Effector CD4-positive, alpha-beta T cell (primary cell): ENCODE measurements at places on chromosomes 11 and 22.

- DNase-seq: no peak
Observed at GRCh38 chr11:1814691-1815090, 20.1 kb upstream of the SYT8 start.

- DNase-seq: no peak
Observed at GRCh38 chr22:36808721-36809344, 8.0 kb downstream of the PVALB start.

DNA sequence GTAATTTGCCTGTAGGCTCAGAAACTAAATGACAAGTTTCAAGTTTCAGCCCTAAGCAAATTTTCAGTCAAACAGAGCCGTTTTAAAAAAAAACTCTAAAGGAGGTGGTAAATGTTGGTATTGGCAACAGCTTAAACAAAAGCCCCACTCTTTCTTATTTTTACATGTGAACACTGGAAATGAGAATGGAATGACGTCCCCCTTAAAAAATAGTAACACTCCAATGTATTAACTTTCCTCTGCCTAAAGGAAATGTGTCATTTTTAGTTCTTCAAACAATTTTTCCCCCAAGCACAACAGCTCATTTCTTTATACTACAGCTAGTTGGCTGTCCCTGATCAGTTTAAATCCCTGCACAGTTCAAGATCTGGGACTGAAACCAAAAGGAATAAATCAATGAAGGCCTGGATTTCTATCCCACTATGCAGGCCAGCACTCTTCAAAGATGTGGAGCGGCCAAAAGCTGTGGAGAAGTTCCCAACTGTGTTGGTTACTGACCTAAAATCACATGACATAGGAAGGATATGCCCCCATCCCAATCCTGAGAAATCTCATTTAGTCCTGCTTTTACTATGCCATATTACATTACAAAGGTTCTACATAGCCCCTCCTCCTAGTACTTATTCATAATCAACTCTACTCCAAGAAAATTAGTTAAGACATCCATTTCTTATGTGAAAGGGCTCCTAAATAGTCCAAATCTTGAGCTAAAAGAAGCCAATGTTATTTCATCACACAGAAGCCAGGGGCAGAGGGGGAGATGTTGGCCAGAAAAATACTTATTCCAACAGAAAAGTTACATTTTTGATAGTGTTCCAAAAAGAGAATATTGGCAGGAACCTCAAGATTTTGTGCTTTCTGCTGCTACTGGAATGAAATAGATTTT, 95.9 kb downstream of the CADM1 start:
- no peak for DNase-seq

DNA sequence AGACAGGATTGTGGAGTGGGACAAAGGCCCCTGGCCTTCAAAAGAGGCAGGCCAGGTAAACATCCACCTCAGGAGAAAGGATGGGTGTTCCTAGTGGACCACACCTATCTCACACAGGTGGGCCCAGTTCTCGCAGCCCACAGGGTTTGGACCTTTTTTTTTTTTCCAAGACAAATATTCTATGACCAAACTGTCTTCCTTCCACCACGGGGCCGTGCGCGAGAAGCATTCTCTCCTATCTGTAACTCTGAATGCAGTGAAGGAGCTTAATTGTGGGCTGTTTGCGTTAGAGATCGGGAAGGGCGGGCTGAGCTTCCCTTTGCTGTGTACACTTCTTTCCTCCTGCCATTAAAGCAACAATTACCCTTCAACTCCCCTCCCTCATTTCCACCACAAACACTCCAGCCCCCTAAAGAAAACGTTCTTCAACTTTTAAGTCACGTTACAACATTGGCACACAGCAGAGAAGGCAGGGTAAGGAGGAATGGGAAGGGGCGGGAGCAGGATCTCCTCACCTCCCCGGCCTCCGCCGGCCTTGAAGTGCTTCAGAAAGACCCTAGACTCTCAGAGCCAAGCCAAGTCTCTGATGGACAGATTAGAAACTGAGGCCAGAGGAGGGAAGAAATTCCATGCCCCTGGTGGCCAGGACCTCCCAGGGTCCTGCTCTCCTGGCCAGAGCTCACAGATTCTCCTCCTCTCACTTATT, 238.4 kb downstream of the BUD13 start:
- DNase-seq: no peak

DNA sequence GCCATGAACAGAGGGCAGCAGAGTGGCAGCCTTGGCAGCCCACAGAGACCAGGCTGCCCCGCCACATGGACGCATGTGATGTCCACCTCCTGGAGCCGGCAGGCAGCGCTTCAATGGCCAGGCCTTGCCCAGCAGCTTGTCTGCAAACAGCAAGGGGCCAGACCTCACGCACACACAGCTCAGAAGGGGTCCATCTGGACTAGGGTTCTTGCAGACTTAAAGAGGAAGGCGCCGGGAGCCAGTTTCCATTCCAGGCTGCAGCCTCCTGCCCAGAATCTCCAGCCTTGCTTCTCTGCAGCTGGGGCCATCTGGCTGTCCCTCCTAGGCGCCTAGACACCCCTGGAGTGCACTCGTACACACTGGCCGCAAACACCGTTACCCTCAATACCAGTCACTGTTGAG, 91.9 kb upstream of the TMEM45B start:
- no peak for DNase-seq

DNA sequence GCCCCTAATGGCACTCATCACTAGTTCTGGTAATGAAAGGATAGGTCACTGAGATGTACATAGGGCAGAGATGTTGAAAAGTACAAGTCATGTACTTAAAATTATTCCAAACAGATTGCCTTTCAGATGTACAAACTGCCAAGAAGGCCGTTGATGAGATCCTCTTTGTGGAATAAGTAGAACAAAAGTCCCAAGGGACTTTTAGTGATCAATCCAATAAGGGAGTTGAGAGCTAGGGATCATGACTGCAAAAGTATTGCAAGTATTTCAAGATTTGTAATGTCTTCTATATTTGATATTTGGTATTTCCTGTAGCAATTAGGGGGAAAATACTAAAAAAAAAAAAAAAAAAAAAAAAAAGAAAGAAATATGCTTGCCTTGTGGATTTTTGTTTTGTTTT, 82.2 kb downstream of the ATG16L2 start:
- no peak for DNase-seq

DNA sequence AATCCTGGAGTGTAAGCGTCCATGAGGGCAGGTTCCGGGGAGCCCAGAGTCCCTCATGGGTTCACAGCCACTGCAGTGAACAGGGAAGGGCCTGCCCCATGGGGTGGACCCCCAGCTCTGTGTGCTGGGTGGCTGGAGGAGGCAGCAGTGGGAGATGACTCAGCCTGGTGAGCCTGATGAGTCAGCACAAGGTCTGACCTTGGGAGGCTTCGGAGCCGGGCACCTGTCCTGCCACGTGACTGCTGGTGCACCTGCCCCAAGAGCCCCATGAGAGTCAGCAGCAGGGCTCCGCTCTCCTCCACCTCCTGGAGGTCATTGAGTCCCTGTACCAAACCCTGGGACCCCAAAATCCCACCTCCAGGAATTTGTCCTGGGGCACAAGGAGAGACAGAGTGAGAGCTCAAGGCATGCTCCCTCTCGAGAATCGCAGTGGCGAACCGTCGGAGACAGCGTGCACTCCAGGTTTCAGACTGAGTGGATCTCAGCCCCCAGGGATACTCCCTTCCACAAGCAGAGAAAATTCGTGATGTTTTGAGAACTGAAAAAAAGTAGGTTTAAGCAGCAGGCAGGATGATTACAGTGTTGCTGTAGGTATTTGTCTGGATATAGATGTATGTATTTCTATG, 1221.7 kb downstream of the BRD1 start:
- DNase-seq: no peak

DNA sequence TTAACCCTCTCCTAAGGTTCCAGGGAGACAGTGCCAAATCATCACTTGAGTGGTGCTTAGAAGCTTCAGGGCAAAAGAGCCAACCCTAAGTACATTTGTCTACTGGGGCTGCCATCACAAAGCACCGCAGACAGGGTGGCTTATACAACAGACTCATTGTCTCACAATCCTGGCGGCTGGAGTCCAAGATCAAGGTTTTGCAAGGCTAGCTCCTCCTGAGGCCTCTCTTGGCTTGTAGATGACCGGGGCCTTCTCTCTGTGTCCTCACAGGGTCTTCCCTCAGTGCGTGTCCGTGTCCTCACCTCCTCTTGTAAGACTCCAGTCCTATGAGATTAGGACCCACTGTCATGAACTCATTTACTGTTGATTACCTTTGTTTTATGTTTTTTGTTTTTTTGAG, 34.1 kb upstream of the CD81 start:
- DNase-seq: no peak

- DNase-seq: no peak
Observed at GRCh38 chr11:108694846-108695245, 30.0 kb downstream of the DDX10 start.

GRCh38 chr11:12164061-12165014, 53.9 kb downstream of the MICAL2 start:
- no peak for DNase-seq

DNA sequence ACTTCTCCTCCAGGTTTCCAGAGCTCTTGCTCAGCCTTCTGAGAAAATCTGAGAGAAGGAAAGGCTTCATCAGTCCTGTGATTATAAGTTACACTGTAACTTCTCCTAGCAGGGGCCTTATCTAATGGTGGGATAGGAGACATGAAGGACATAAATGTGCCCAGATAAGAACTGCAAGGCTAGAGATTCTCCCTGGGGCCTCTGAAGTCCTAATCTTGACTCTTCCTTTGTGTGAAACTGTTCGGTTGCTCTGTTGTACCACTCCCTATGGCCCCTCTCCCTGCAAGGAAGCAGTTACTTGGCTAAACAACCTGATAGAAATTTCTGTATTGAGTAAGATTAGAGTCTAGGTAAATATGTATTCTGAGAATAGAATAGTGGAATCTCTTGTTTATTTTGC, 780.9 kb downstream of the ETS1 start:
- no peak for DNase-seq

GRCh38 chr11:48107188-48107704, 109.4 kb upstream of the OR4B1 start:
- DNase-seq: no peak

- no peak for DNase-seq
Observed at GRCh38 chr11:102276783-102277182, 40.5 kb upstream of the BIRC3 start.

DNA sequence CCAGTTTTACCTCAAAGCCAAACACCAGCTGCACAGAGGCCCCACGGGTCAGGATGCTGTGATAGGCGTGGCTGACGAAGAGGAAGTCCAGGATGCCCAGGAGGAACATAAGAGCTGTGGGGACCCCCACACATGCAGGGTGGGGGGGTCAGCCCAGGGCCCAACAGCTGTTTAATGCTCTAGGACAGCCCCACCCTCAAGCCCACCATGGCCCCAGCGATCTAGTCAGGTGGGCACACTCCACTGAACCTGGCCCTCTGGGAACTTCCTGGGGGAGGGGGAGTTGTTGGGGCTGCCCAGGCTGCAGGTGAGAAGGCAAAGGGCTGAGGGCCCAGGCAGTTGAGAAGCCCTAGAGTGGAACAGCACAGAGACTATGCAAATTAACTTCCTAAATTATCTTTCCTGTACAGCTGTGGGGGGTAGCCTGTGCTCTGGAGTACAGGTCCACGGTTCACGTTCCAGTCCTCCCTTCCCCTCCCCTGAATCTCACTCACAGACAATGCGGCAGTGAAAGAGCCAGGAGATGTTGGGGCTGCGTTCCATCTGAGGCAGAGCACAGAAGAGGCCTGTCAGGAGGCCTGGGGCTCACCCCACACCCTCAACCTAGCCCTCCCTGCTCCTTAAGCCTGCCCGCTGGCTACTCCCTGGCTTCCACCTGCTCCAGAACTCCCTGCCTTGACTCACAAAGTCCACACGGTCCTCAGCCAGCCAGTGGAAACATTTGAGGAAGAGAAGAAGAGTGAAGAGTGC, 1.9 kb downstream of the SYVN1 start:
- no peak for DNase-seq

- no peak for DNase-seq
Observed at GRCh38 chr11:15716550-15716949, 601.8 kb downstream of the INSC start.

DNA sequence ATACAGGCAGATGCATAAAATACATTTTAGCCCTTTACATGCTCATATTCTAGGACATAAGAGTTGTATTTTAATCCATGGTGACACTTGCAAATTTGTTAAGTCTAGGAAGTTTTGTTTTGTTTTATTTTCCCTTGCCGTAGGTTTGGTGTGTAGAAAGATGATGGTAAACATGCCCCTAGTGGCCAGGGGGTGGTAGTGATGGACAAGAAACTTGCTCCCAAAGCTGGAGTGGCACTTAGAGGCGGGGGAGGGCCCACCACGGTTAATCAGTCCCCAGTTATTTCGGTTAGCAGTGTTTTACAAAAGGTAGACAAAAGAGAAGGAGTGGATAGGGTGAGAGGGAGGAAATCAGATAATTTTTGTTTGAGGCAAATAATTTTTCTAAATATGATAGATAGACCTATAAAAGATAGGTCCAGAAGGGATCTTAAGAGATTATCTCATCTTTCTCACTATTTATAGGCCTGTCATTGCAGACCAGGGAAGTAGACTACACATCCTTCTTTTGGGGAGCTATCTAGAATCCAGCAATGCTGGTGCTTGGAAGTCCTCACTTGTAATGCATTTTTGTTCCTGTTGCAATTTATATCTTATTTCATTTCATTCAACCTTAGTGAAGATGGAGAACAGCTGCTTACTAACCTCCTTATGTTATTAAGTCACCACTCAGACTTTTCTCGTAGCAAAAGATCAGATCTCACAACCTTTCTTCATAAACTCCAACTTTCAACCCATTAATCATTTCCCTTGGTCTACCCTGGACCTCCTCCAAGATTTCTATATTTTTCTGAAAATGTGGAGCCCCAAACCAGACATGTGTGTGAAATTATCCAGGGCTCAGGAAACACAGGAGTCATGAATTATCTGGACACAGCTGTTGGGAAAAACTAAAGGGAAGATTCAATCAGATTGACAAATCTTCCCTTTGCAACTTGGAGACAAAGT, 5.9 kb upstream of the BDNF start:
- DNase-seq: no peak

DNA sequence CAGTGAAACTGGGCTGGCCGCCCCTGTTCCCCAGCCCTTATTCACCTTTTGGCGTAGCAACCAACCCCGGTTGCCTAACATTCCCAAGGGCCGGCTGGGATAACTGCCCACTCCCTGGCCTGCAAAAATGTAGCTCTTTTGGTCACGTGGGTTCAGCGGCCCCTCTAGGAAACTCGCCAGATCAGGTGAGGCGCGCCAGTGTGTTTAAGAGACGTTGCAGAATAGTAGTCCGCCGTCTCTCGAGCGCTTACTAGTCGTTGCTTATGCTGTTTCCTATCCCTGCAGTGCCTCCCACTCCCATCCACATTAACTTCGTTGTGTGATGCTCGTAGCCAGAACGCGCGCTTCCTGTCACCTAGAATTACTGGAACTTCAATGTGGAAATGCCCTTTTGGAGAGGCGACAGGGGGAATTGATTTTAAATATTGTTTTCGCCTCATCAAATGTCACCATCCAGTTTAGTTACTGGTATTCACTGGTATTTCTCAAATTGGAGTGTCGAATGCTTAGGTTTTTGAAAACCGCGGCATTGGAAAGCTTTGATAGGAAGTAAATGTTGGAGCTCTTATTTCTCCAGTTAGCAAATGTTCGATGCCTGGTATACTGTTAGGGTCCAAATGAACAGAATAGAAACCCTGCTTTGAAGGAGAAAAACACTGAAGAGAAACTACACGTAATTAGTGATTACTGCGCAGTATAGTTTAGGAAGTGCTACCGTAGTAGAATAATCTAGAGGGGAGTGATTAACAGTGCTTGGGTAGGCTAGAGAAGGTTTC, 823 bp downstream of the CEP57 start:
- peak; percentile 35 for DNase-seq

GRCh38 chr22:45516923-45517675, 14.4 kb downstream of the FBLN1 start:
- no peak for DNase-seq

GRCh38 chr11:116793772-116794097, 2.1 kb upstream of the APOA5 start:
- no peak for DNase-seq

GRCh38 chr11:79414644-79415317, 26.0 kb downstream of the TENM4 start:
- no peak for DNase-seq
